Fibroblast of mammary gland (primary cell): ENCODE measurements at places on chromosomes 12 and 14.

- peak; percentile 15 for DNase-seq
Measured at GRCh38 chr12:124240493-124240892, 54.4 kb upstream of the RFLNA start.

GRCh38 chr14:93064411-93065271, 51.1 kb downstream of the ITPK1 start:
- DNase-seq: peak; percentile 82

GRCh38 chr14:67241411-67242167, at the start of gene PALS1:
TSS of gene PALS1 (plus strand) at chr14:67241435. CDS start at chr14:67279171, 37,736 bp downstream.
- DNase-seq: peak; percentile 87

DNA sequence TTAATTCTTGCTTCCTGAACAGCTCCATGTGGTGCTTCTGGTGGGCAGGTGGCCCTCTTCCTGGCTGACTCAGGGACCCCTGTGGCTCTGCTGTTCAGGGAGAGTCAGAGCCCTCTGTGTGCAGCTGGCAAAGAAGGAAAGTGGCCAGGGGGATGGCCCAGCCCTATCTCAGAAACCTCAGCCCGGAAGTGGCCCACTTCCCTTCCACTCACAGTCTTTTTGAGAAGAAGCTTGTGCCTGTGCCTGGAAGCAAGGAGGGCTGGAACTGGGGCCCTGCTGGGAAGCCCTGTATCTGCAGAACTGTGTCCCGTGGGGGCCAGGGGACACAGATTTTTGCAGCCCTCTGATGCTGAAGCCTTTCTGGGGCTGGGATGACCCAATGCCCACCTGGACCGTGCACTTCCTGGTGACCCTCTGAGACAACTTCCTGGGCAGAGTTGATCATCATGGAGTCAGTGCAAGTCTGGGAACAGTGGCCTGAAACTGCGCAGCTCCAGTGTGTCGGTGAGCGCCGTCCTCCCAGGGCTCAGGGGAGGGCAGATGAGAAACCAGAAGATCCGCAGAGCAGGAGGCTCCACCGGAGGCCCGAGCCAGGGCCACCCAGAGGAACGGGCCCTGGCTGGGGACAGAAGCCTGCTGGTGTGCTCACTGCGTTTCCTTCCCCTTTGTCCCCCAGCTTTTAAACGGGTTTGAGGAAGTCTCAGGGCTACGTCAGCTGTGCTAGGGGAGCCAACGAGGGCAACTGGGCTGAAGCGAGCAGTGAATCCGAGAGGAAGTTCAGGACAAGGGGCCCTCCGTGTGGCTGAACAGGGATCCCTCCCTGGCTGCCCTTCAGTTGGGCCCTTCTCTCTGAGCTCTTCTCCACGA, 217.4 kb upstream of the RTL1 start:
- no peak for DNase-seq

GRCh38 chr12:3119192-3119755, 42.1 kb downstream of the TSPAN9 start:
- no peak for DNase-seq

DNA sequence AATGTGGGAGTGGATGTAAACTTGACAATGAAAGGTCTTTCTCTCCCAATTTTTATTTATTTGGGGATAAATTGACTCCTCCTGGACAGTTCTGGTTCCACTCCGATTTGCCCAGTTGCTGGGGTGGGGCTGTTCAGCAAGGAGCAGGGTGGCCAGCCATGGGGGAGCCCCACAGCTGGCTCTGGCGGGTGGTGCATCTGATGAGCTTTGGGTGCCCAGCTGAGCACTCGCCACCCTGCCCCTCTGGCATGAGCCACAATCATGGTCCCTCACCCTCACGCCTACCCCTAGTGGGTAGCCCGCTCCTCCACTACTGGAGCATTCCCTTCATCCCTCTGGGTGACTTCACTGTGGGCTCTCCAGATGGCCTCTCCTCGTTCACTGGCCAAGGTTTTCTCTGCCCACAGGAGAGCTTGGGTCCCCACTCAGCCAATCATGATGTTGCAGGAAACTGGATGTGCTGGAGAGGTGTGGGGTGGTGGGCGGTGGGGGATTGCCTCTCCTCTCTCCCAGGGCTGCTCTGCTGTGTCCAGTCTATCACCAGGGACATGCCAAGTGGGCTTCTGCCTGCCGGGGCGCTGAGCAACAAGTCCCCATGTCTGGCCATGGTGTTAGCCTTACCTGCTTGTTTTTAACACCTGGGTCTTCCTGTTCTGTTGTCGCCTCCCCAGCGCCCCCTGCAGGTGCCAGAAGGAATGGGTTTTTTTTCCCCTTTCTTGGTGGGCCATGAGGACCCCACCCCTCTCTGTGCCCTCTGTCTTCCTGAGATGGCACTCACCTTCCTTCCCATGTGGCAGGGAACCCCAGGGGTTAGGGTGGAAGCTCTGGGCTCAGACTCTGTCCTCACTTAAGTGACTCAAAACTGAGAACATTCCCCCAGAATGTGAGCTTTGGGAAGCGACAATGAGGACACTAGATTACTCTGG, 3.4 kb downstream of the CYP46A1 start:
- DNase-seq: no peak

GRCh38 chr14:33796356-33796755, 154.5 kb downstream of the EGLN3 start:
- DNase-seq: peak; percentile 41

DNA sequence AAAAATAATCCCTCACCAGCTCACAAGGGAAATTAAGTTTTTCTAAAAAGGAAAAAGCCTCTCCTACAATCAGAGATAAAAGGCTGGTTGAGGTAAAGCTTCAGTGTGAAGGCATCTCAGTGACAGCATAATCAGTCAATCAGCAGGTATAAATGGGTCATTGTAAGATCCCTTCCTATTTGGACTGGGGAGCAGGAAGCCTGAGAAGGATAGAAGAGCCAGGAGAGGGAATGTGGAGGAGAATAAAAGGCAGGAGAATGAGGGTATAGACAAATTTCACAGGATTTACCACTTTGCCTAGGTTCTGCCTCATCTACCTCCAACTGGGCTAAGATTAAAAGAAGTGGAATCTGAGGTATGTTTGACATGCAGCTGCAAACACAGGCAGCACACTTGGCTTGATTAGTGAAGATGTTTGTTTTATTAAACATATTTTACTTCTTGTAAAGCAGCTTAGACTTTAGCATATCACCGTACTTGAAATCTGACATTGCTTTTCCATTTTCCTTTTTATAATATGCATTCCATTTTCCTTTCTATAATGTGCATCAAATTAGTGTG, 479.1 kb upstream of the USP15 start:
- DNase-seq: no peak

- peak; percentile 7 for DNase-seq
Measured at GRCh38 chr14:32134448-32135097, 57.5 kb downstream of the ARHGAP5 start.

GRCh38 chr14:69594846-69595245, 16.6 kb upstream of the SUSD6 start:
- no peak for DNase-seq

DNA sequence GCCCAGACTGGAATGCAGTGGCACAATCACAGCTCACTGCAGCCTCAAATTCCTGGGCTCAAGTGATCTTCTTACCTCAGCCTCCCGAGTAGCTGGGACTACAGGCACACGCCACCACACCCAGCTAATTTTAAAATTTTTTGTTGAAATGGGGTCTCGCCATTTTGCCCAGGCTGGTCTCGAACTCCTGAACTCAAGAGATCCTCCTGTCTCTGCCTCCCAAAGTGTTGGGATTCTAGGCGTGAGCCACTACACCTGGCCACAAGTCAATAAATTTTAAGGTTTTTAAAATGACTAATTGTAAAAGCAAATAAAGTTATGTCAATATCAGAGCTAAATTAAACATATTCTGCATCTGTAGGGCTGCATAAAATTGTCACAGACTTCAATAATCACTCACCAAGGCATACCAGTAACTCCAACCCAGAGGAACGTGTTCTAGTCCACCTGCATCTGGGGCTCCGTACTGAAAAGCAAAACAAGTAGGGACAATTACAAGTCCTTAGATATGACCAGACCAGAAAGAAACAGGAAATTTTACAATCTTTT, 13.9 kb downstream of the GNS start:
- no peak for DNase-seq

GRCh38 chr12:84165998-84166571, 746.5 kb downstream of the SLC6A15 start:
- DNase-seq: no peak

GRCh38 chr12:123945287-123946151, 27.1 kb downstream of the CCDC92 start:
- no peak for DNase-seq

- DNase-seq: no peak
Measured at GRCh38 chr14:93949511-93950075, 22.4 kb downstream of the FAM181A start.

DNA sequence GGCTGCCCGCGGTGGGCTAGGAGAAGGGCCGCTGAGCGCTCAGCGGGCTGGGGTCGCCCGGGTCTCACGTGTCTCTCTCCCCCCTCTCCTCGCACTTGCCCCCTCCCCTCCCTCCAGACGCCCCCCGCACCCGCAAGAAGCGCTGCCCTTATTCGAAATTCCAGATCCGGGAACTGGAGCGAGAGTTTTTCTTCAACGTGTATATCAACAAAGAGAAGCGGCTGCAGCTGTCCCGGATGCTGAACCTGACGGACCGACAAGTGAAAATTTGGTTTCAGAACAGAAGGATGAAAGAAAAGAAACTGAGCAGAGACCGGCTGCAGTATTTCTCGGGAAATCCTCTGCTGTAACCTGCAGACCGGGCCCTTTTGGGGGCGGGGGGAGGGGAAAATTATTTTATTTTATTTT, 314 bp upstream of the HOTAIR start:
- DNase-seq: no peak

- DNase-seq: no peak
Measured at GRCh38 chr14:91520138-91520537, 10.0 kb upstream of the PPP4R3A start.

DNA sequence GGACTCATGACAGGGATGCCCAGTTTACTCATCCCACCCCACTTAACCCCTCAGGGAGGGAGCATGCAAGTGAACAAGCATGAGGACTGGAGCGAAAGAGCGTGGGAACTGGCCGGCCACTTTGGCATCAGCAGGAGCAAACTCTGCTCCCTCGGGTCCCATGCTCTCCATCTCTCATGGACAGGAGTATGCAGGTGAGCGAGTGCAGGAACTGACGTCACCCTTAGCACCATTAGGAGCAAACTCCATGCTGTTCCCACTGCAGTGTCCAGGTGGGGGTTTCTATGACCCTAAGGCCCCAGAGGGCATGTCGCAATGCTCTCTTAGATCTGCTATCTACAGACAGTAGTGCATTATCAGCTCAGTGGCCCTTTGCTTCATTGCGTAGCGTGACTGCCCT, 821.8 kb upstream of the LRFN5 start:
- no peak for DNase-seq

DNA sequence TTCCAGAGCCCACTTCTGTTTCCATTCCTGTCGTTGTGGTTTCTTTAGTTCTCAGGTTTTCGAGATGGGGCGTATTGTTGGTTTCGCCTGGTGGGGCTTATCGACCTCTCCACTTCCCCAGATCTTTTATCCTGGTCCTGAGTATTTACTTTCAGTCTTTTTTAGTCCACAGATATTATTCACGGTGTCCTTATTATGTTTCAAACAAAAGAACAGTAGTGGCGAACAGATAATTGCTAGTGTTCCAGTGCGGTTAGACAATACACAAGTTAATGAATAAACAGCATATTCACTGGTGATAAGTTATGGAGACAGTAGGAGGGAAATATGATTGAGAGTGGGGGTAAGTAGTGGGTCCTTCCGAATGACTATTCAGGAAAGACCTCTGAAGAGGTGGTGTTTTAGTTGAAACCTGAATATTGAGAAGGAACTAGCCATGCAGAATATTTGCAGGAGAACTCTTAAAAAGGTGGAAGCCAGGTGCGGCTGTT, 668 bp downstream of the TMEM260 start:
- DNase-seq: peak; percentile 9

- no peak for DNase-seq
Measured at GRCh38 chr14:56905282-56905681, 95.0 kb upstream of the OTX2 start.

DNA sequence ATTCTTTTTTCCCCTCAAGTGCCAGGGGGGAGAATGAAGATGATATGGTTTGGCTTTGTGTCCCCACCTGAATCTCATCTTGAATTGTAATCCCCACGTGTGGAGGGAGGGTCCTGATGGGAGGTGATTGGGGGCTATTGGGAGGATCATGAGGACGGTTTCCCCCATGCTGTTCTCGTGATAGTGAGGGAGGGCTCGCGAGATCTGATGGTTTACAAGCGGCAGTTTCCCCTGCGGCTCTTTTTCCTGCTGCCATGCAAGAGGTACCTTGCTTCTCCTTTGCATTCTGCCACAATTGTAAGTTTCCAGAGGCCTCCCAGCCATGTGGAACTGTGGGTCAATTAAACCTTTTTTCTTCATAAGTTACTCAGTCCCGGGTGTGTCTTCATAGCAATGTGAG, 173.7 kb downstream of the CAND1 start:
- DNase-seq: no peak

- no peak for DNase-seq
Measured at GRCh38 chr12:104340925-104341611, 37.5 kb downstream of the EID3 start.

DNA sequence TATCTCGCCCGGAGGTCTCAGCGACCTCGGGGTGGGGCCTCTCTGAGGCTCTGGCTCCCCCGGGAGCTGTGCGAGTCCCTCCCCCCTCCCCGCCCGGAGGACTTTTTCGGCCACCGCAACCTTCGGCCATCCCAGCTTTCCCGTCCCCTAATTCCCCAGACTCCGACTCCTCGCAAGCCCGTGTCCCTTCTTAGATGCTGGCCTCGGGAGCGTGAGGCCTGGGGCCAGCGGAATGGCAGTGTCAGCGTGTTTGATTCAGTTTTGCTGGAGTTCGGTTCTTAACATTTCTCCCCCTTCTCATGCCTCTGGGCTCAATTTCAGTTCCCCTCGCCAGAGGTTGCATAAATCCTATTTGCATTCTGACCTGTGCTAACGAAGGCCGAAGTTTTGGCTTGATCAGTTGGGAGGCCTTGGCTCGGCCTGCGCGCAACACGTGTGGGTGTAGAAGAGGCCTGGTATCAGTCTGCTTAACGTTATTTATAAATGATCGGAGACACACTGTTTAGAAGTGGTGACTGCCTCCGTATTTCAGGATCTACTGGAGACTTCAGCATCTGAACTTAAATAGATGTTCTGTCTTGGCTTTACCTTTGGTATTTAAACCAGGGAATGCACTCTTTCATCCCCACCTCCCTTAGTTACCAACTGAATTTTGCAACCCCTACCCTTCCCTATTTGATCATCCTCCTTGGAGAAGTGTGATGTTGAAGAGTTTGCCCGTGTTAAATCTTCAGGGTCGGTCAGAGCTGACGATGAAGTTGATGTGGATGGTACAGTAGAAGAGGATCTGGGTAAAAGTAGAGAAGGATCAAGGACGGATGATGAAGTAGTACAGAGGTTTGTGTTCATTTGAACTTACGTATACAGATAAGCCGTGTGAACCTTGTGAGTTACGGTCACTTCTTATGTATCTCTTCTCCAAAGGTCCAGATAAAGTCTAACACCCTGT, 851 bp downstream of the HSP90B1 start:
- peak; percentile 46 for DNase-seq

DNA sequence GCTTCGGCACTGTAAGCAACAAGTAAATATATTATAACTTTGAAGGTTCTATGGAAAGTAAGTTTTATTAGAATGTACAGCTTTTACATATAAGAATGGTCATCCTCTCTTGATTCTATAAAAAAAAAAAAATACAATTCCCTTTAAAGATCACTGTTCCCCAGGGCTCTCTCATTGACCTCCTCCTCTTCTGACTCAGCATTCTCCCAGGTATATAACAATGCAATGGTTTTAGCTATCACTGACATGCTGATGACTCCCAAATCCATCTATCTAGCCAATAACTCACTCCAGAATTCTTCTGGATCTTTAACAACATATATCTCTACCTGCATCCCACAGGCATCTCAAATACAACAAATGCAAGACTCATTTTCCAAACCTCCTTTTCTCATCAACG, 62.7 kb downstream of the EEA1 start:
- no peak for DNase-seq
